Thoracic aorta endothelial cell (primary cell): ENCODE measurements at places on chromosomes 4 and X. TPM values are rescaled to one million over a fixed set of nuclear protein-coding genes. Genes with fewer than 3 reads are reported as not detected.

The GATA1 gene
- total RNA-seq: not detected in 2 replicates

The HMX1 gene
- total RNA-seq: not detected in 2 replicates

The PAGE1 gene
- not detected in 2 replicates for total RNA-seq

The DDX53 gene
- total RNA-seq: not detected in 2 replicates

The TRIM61 gene
- 0.14 TPM in 1 of 2 replicates, not detected in the other for total RNA-seq

The EMCN gene
- 17.3 and 94.7 TPM in 2 replicates for total RNA-seq

The RPS6KA6 gene
- 0.40 and 2.6 TPM in 2 replicates for total RNA-seq

The OSTC gene
- 256 and 285 TPM in 2 replicates for total RNA-seq

The RRH gene
- total RNA-seq: 0.22 TPM in 1 of 2 replicates, not detected in the other

The KANTR gene
- 8.5 and 10.5 TPM in 2 replicates for total RNA-seq

The CLCN4 gene
- total RNA-seq: 13.0 and 17.4 TPM in 2 replicates

The MAGEC1 gene
- not detected in 2 replicates for total RNA-seq

The SLC6A14 gene
- not detected in 2 replicates for total RNA-seq

The MAGEB18 gene
- not detected in 2 replicates for total RNA-seq

The CSAG2 gene
- not detected in 2 replicates for total RNA-seq

The MAP7D2 gene
- total RNA-seq: 0.13 and 0.14 TPM in 2 replicates

The VEGFC gene
- 24.6 and 30.1 TPM in 2 replicates for total RNA-seq

The NDNF gene
- not detected in 2 replicates for total RNA-seq

The PWWP3B gene
- 1.1 and 1.3 TPM in 2 replicates for total RNA-seq

The DDX60 gene
- total RNA-seq: 15.8 and 17.7 TPM in 2 replicates

The GRIA2 gene
- 0.27 TPM in 1 of 2 replicates, not detected in the other for total RNA-seq

The CXorf49 gene
- not detected in 2 replicates for total RNA-seq

The TLR1 gene
- total RNA-seq: 15.7 and 29.9 TPM in 2 replicates

The CDKL2 gene
- 0.65 and 0.80 TPM in 2 replicates for total RNA-seq

The SPANXN4 gene
- not detected in 2 replicates for total RNA-seq

The TET2 gene
- 26.9 and 29.5 TPM in 2 replicates for total RNA-seq

The CTAG2 gene
- not detected in 2 replicates for total RNA-seq

The CFAP99 gene
- not detected in 2 replicates for total RNA-seq

The GPM6B gene
- 1.3 and 1.9 TPM in 2 replicates for total RNA-seq

The HERC5 gene
- 0.80 and 1.6 TPM in 2 replicates for total RNA-seq

The FAM53A gene
- 1.3 and 1.6 TPM in 2 replicates for total RNA-seq

The KIT gene
- 12.8 and 28.3 TPM in 2 replicates for total RNA-seq

The MTNR1A gene
- total RNA-seq: not detected in 2 replicates

The MAOA gene
- 17.2 and 53.7 TPM in 2 replicates for total RNA-seq

The PDCL2 gene
- not detected in 2 replicates for total RNA-seq

The TCEAL5 gene
- not detected in 2 replicates for total RNA-seq

The LAS1L gene
- total RNA-seq: 29.3 and 32.9 TPM in 2 replicates

The PAK3 gene
- total RNA-seq: 0.13 and 1.1 TPM in 2 replicates

The TLR2 gene
- total RNA-seq: under 0.01 and 0.14 TPM in 2 replicates

The GCNA gene
- total RNA-seq: 1.7 and 1.9 TPM in 2 replicates

The PAGE2B gene
- total RNA-seq: not detected in 2 replicates

The SLC25A43 gene
- total RNA-seq: 21.7 and 26.6 TPM in 2 replicates

The SRPK3 gene
- total RNA-seq: not detected in 2 replicates

The TMPRSS11A gene
- total RNA-seq: not detected in 2 replicates

The CENPI gene
- 46.0 and 66.6 TPM in 2 replicates for total RNA-seq

The TEX13D gene
- total RNA-seq: not detected in 2 replicates

The PNMA6A gene
- 0.40 and 0.93 TPM in 2 replicates for total RNA-seq

The PGAM4 gene
- total RNA-seq: not detected in 2 replicates

The TKTL2 gene
- total RNA-seq: not detected in 2 replicates

The FGF16 gene
- 5.2 and 6.7 TPM in 2 replicates for total RNA-seq

The SPANXC gene
- not detected in 2 replicates for total RNA-seq

The AVPR2 gene
- total RNA-seq: not detected in 2 replicates

The SHROOM3 gene
- total RNA-seq: 5.1 and 10.2 TPM in 2 replicates

The ZNF630 gene
- 0.50 and 0.80 TPM in 2 replicates for total RNA-seq

The PTTG2 gene
- total RNA-seq: not detected in 2 replicates

The RBM46 gene
- not detected in 2 replicates for total RNA-seq

The PPEF1 gene
- total RNA-seq: not detected in 2 replicates

The UGT2B11 gene
- total RNA-seq: not detected in 2 replicates

The PAGE5 gene
- total RNA-seq: not detected in 2 replicates
